H1 (cell line): ENCODE measurements at places on chromosomes 4 and X.

DNA sequence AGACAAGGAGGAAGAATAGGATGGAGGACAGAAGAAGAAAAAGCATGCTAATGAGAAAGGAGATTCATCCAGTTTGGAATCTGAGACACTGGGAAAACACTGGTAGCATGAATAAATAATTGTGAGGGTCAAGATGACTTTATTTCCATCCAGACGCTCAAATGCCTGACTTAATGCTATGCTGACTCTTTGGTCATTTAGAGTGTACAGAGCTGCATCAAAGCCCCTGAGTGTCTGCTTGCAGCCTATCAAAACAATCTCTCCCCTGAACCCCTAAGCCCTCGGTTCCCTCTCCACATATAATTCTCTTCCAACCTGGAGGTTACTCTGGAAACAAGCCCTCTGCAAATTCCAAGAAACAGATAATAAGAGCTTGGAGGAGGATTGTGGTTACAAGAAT, 208.8 kb downstream of the MAGEB17 start:
- no peaks in the 10 kb centered on the region for H3K27me3 ChIP-seq
- H3K36me3 ChIP-seq = no peaks in the 10 kb centered on the region
- no peak overlapping the region for H3K27ac ChIP-seq
- DNase-seq = no peak
- no peaks in the 10 kb centered on the region for H3K4me1 ChIP-seq
- H3K4me3 ChIP-seq = no peak overlapping the region

DNA sequence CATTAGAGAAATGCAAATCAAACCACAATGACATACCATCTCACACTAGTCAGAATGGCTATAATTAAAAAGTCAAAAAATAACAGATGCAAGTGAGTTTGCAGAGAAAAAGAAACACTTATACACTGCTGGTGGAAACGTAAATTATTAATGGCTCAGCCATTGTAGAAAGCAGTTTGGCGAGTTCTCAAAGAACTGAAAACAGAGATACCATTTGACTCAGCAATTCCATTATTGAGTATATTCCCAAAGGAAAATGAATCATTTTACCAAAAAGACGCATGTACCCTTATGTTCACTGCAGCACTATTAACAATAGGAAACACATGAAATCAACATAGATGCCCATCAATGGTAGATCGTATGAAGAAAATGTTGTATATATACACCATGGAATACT, 75.0 kb downstream of the NAA11 start:
- no peaks in the 10 kb centered on the region for H3K4me1 ChIP-seq
- no peaks in the 10 kb centered on the region for H3K36me3 ChIP-seq
- H3K27ac ChIP-seq = no peak overlapping the region
- no peak for DNase-seq
- H3K4me3 ChIP-seq = no peak overlapping the region

- no peak overlapping the region for H3K27ac ChIP-seq
- no peak for DNase-seq
- no peak overlapping the region for H3K4me3 ChIP-seq
- no peaks in the 10 kb centered on the region for H3K27me3 ChIP-seq
- H3K36me3 ChIP-seq = no peaks in the 10 kb centered on the region
These were observed 113.4 kb upstream of the USP38 start for GRCh38 chr4:143071351-143071750.

- H3K4me3 ChIP-seq = no peak overlapping the region
- no peak overlapping the region for H3K27ac ChIP-seq
- no peaks in the 10 kb centered on the region for H3K4me1 ChIP-seq
- no peaks in the 10 kb centered on the region for H3K27me3 ChIP-seq
- no peaks in the 10 kb centered on the region for H3K36me3 ChIP-seq
These were observed 21.1 kb upstream of the MAP7D3 start for GRCh38 chrX:136272325-136272724.

- H3K4me1 ChIP-seq = peaks cover 3% of the 10 kb centered on the region
- peak overlapping the region; percentile 3; the same call in 1 of the 2 replicates for H3K4me3 ChIP-seq
- no peaks in the 10 kb centered on the region for H3K27me3 ChIP-seq
- peak; percentile 45 for DNase-seq
- H3K36me3 ChIP-seq = no peaks in the 10 kb centered on the region
- H3K27ac ChIP-seq = peak overlapping the region; percentile 58; the same call in 1 of the 2 replicates
These were observed 444.1 kb downstream of the BCOR start for GRCh38 chrX:39653691-39654090.

- no peak overlapping the region for H3K4me3 ChIP-seq
- no peak overlapping the region for H3K27ac ChIP-seq
- no peaks in the 10 kb centered on the region for H3K36me3 ChIP-seq
- DNase-seq = no peak
- H3K27me3 ChIP-seq = no peaks in the 10 kb centered on the region
These were observed 195.1 kb upstream of the EDNRA start for GRCh38 chr4:147285751-147286150.
